Nasal cavity respiratory epithelium epithelial cell of viscerocranial mucosa (primary cell): ENCODE measurements at places on chromosomes 6 and 20. TPM values are rescaled to one million over a fixed set of nuclear protein-coding genes. Genes with fewer than 3 reads are reported as not detected.

The ADGRB3 gene
- total RNA-seq = not detected in 2 replicates

The SIGLEC1 gene
- total RNA-seq = not detected in 2 replicates

The CLDN20 gene
- not detected in 2 replicates for total RNA-seq

The REV3L gene
- 20.2 and 22.4 TPM in 2 replicates for total RNA-seq

The SIM1 gene
- not detected in 2 replicates for total RNA-seq

The NRSN1 gene
- total RNA-seq = not detected in 2 replicates

The RCAN2 gene
- under 0.01 TPM in 1 of 2 replicates, not detected in the other for total RNA-seq

The STMND1 gene
- total RNA-seq = not detected in 2 replicates

The MUC21 gene
- total RNA-seq = 0.78 TPM in 1 of 2 replicates, not detected in the other

The DLK2 gene
- 2.8 and 4.8 TPM in 2 replicates for total RNA-seq

The MDFI gene
- 67.1 and 69.4 TPM in 2 replicates for total RNA-seq

The SEMG1 gene
- total RNA-seq = not detected in 2 replicates

The FERMT1 gene
- 53.0 and 80.4 TPM in 2 replicates for total RNA-seq

The MRAP2 gene
- total RNA-seq = under 0.01 and 1.5 TPM in 2 replicates

The HRH3 gene
- total RNA-seq = not detected in 2 replicates

The PTK6 gene
- 35.2 and 51.9 TPM in 2 replicates for total RNA-seq

The CST7 gene
- not detected in 2 replicates for total RNA-seq

The KCNK15 gene
- 0.14 and 0.34 TPM in 2 replicates for total RNA-seq

The CLPSL2 gene
- total RNA-seq = not detected in 2 replicates

The SUPT3H gene
- 12.0 and 14.0 TPM in 2 replicates for total RNA-seq

The CDH22 gene
- not detected in 2 replicates for total RNA-seq

The GABRR1 gene
- not detected in 2 replicates for total RNA-seq

The NNAT gene
- total RNA-seq = not detected in 2 replicates

The KIF25 gene
- total RNA-seq = not detected in 2 replicates

The CSE1L gene
- 89.5 and 95.8 TPM in 2 replicates for total RNA-seq

The ADGRG6 gene
- 13.0 and 20.5 TPM in 2 replicates for total RNA-seq
